GM12878 (cell line): ENCODE measurements at places on chromosomes 2 and 18. TPM values are rescaled to one million over a fixed set of nuclear protein-coding genes. Genes with fewer than 3 reads are reported as not detected.

SLC4A5 gene
- 2.3 and 4.4 TPM in 2 replicates for total RNA-seq

- no peak for DNase-seq
- no peaks in the 10 kb centered on the region for H3K27me3 ChIP-seq
- H3K4me3 ChIP-seq: no peak overlapping the region
Measured at GRCh38 chr2:134218930-134219658, 34.8 kb upstream of the MGAT5 start.

LOXHD1 gene
- total RNA-seq: not detected in 2 replicates

- no peaks in the 10 kb centered on the region for H3K4me1 ChIP-seq
- H3K27ac ChIP-seq: no peak overlapping the region
- no peak overlapping the region for H3K4me3 ChIP-seq
- H3K27me3 ChIP-seq: no peaks in the 10 kb centered on the region; the same call in 1 of the 2 replicates
- no peak for DNase-seq
Measured at GRCh38 chr2:43034921-43035320, 191.5 kb downstream of the ZFP36L2 start.

DNA sequence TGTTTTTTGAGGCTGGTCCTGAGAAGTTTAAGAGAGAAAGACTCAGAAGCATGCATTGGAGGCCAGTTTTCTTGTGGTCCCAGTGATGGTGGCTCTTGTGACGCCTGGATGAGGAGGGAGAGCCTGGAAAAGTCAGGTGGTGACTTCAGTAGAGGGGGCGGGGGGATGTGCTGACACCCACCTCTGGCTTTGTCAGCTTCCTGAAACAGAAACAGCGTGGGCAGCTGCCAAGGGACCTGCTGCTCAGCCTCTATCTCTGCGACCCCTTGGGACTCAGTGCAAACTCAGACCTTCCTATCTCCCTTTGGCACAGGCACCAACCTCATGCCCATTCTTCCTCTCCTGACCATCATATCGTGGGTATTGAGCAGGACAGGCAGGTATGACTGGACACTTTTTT is 6.4 kb downstream of the TGFBRAP1 start:
- peak overlapping the region; percentile 68 for H3K27ac ChIP-seq
- no peak for DNase-seq
- H3K4me3 ChIP-seq: peak overlapping the region; percentile 7; the same call in 1 of the 2 replicates
- H3K4me1 ChIP-seq: peaks cover 28% of the 10 kb centered on the region

DNA sequence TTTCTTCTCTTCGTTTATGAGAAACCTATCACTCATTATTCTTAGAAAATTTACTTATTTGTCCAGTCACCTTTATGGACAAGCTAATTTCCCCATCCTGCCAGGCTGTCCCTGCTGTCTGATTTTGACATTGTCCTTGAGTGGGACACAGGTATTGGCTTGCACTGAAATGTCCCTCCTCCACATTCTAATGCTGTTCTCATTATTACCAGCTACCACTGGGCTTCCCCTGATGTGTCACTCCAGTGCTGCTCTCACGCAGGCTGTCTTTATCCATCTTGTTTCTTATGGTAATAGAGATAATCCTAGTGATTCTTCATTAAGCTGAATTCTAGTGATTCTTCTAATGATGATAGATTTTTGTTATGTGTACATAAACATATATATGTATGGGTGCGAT is 48.1 kb upstream of the RBMS1 start:
- H3K36me3 ChIP-seq: no peaks in the 10 kb centered on the region
- DNase-seq: no peak
- H3K4me3 ChIP-seq: no peak overlapping the region
- H3K27ac ChIP-seq: no peak overlapping the region
- no peaks in the 10 kb centered on the region for H3K27me3 ChIP-seq
- no peaks in the 10 kb centered on the region for H3K4me1 ChIP-seq

- DNase-seq: no peak
- H3K27me3 ChIP-seq: no peaks in the 10 kb centered on the region
- H3K27ac ChIP-seq: no peak overlapping the region
- H3K4me1 ChIP-seq: peaks cover 3% of the 10 kb centered on the region; the same call in 1 of the 2 replicates
Measured at GRCh38 chr2:238027591-238028415, 33.0 kb upstream of the SCLY start.

DNA sequence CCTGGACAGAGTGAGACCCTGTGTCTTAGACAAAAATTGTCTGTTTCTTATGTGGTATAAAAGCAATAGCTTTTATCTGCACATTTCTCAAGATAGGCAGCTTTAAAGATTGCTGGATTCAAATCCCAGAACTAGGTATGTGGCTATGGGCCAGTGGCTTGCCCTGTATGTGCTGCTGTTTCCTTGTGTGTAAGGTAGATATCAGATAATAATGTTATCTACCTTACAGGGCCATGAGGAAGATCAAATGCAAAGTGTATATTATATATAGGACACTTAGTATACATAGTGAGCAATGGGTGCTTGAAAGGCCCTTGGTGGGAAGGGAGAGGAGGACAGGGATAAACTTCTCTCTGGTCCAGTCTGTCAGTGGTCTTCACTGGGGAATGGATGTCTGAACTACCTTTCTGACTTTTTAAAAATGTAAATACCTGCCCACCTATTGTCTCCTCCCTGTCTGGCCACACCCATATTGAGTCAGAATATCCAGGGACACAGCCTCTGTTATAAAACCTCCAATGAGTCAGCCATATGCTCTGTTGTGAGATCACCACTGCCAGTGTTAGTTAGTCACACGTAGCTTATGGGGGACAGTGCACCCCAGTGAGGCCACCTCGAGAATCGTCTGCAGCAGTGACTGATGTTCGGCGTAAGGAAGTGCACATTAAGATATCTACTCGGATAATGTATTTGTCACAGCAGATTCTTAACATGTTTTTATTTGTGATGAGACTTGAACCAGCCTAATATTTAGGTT is 383.4 kb downstream of the PTPRM start:
- no peak overlapping the region for H3K4me3 ChIP-seq
- H3K36me3 ChIP-seq: no peaks in the 10 kb centered on the region
- no peaks in the 10 kb centered on the region for H3K27me3 ChIP-seq
- no peak overlapping the region for H3K27ac ChIP-seq

LINC00305 gene
- not detected in 2 replicates for total RNA-seq

- H3K27me3 ChIP-seq: no peaks in the 10 kb centered on the region
- peak overlapping the region; percentile 77 for H3K4me3 ChIP-seq
- H3K27ac ChIP-seq: peak overlapping the region; percentile 89
- peaks cover 15% of the 10 kb centered on the region for H3K4me1 ChIP-seq
- no peak for DNase-seq
Measured at GRCh38 chr2:20349513-20349921, 1.1 kb downstream of the PUM2 start.

DUSP19 gene
- total RNA-seq: 0.51 and 0.80 TPM in 2 replicates

GRCh38 chr2:237205043-237205541 is 119.4 kb downstream of the COPS8 start:
- H3K4me3 ChIP-seq: no peak overlapping the region
- H3K4me1 ChIP-seq: no peaks in the 10 kb centered on the region
- no peaks in the 10 kb centered on the region for H3K27me3 ChIP-seq
- DNase-seq: no peak

DNA sequence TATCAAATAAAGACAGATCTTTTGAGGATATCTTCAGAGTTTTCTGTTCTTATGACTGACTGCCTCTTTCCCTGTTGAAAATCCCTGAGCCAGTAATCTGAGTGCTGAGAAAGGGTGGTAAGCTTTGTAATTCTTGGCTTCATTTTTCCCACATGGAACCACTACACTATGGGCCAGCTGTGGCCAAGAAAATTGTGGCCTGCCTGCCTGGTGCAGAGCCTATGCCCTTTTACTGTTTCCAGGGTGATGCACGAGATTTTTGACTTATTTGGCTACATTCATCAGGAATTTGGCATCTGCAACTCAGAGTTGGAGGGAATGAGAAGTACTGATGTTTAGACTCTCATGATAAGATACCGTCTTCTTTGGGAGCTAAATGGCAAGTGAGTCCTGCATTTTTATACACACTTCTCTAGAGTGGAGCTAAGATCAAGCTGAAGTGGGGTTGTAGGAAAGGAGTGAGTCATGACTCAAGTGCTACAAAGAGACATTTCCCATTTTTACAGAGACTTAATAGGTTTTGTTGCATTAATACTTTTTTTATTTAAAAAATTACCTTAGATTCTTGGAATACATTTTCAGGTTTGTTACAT is 328.2 kb upstream of the CDH7 start:
- no peak overlapping the region for H3K27ac ChIP-seq
- H3K4me1 ChIP-seq: no peaks in the 10 kb centered on the region
- DNase-seq: no peak
- H3K4me3 ChIP-seq: no peak overlapping the region
- H3K27me3 ChIP-seq: no peaks in the 10 kb centered on the region

POMC gene
- 6.2 and 6.8 TPM in 2 replicates for total RNA-seq

OTOS gene
- not detected in 2 replicates for total RNA-seq

PRSS56 gene
- not detected in 2 replicates for total RNA-seq

DNA sequence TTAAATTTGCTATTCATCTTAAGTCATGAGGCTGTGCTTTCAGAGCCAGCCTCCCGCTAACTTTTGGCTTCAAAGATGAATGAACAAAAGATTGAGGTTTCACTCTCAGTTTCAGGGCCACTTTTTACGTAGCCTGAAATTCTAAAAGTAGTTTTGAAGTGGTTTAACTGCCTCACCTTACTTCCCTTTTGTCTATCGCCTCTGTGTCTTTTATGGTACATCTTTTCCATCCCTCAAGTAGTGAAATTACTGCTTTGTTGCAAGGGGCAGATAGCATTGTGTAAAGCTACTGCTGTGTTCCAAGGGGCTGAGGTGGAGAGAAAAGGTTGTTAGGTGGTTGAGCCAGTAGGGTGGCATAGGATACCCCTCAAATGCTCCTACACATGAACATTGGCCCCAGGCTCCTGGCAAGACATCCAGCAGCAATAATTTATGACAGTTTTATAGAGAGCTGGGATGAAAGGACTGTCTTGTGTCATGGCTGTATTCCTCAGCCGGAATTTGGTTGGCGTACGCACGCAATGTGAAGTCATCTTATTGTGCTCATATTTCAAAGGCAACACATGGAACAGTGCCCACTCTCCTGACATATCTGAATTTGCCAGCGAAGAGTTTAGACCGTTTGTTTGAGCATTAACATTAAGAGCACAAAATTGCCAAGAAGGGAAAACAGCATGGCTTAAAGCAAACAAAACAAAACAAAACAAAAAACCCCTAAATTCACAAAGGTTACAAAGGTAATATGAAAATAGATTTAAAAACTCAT is 32.2 kb downstream of the QPCT start:
- peaks cover 24% of the 10 kb centered on the region for H3K4me1 ChIP-seq
- peaks cover 14% of the 10 kb centered on the region; the same call in 1 of the 2 replicates for H3K27me3 ChIP-seq
- H3K27ac ChIP-seq: peak overlapping the region; percentile 43; the same call in 1 of the 2 replicates
- H3K36me3 ChIP-seq: no peaks in the 10 kb centered on the region

GRCh38 chr2:31004257-31004656 is 134.0 kb downstream of the GALNT14 start:
- H3K36me3 ChIP-seq: no peaks in the 10 kb centered on the region
- no peak for DNase-seq
- H3K4me1 ChIP-seq: no peaks in the 10 kb centered on the region
- no peak overlapping the region for H3K4me3 ChIP-seq

PSMA8 gene
- total RNA-seq: not detected in 2 replicates

DNA sequence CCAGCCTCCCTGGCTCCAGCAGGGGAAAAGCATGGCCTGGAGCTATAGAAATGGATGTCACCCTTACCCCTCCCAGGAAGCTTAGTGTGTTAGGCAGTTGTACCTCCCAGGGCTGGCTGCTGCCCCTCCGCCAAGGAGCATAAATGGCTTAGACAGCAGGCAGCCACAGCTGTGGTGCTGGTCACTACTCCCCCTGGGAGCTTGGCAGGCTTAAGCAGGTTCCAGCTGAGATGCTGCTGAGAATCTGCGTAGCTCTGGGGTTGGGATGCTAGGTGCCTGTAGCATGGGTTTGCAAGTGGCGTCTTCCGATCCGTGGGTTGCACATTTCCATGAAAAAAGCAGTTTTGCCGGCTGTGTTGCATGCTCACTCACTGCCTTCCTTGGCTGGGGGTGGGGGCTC is 369.7 kb downstream of the CTNNA2 start:
- no peaks in the 10 kb centered on the region for H3K4me1 ChIP-seq
- H3K36me3 ChIP-seq: no peaks in the 10 kb centered on the region
- no peaks in the 10 kb centered on the region for H3K27me3 ChIP-seq
- DNase-seq: no peak
- no peak overlapping the region for H3K4me3 ChIP-seq
- H3K27ac ChIP-seq: no peak overlapping the region

DNA sequence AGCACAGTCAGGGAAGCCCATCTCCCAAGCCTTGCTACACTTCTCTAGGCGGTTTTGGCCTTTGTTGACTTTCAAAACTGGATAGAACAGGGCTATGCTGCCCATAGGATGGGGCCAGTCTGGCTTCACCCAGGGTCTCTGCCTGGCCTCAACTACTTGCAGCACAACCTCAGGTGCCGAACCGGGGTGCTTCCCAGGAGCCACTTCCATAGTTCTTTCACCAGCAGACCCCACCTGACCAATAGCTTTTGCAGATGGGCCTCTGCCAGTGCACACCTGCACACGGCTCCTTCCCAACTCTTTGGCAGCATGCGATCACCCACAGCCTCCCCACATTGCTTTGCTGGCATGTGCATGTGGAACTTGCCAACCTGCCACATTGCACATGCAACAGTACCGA is 331.6 kb downstream of the CPS1 start:
- no peaks in the 10 kb centered on the region for H3K4me1 ChIP-seq
- DNase-seq: no peak
- no peak overlapping the region for H3K4me3 ChIP-seq
- no peak overlapping the region for H3K27ac ChIP-seq
- H3K27me3 ChIP-seq: no peaks in the 10 kb centered on the region

CHRNG gene
- total RNA-seq: not detected in 2 replicates

IL36G gene
- total RNA-seq: not detected in 2 replicates

DNER gene
- not detected in 2 replicates for total RNA-seq

ANKRD30B gene
- total RNA-seq: not detected in 2 replicates

- DNase-seq: no peak
- H3K4me3 ChIP-seq: no peak overlapping the region
- H3K36me3 ChIP-seq: no peaks in the 10 kb centered on the region
- H3K27me3 ChIP-seq: no peaks in the 10 kb centered on the region
- no peaks in the 10 kb centered on the region for H3K4me1 ChIP-seq
Measured at GRCh38 chr2:58922245-58922644, 681.1 kb upstream of the FANCL start.

GRCh38 chr2:30915486-30915885 is 108.2 kb upstream of the CAPN13 start:
- no peak for DNase-seq
- no peaks in the 10 kb centered on the region for H3K4me1 ChIP-seq
- H3K27me3 ChIP-seq: no peaks in the 10 kb centered on the region
- no peaks in the 10 kb centered on the region for H3K36me3 ChIP-seq
- no peak overlapping the region for H3K4me3 ChIP-seq

CRACDL gene
- 0.48 and 0.72 TPM in 2 replicates for total RNA-seq

HDLBP gene
- total RNA-seq: 344 and 348 TPM in 2 replicates

ZNF396 gene
- 0.45 and 0.46 TPM in 2 replicates for total RNA-seq

LAMA3 gene
- total RNA-seq: 4.5 and 5.7 TPM in 2 replicates

MRPL30 gene
- 30.3 and 33.6 TPM in 2 replicates for total RNA-seq

DNA sequence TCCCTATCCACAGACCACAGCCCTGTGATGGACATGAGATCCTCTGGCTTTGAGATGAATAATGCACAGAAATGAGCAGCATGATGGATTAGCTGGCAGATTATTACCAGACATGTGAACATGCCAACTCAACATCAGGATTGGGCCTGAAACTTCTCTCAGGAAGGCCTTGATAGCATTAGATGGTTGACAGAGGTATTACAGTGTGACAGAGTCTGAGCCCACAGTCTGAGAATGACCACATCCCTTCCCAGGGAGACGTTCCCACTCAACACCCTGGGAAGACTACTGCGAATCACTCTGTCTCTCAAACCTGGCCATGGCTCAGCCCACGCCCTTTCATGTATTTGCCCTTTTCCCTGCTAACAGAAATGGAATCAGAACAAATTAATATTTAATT is 66.9 kb downstream of the BCL11A start:
- no peak for DNase-seq
- no peak overlapping the region for H3K4me3 ChIP-seq
- H3K27ac ChIP-seq: peak overlapping the region; percentile 49
- peaks cover 56% of the 10 kb centered on the region for H3K4me1 ChIP-seq
- H3K36me3 ChIP-seq: no peaks in the 10 kb centered on the region

- no peak overlapping the region for H3K27ac ChIP-seq
- H3K4me1 ChIP-seq: no peaks in the 10 kb centered on the region
- no peak for DNase-seq
Measured at GRCh38 chr18:45015788-45016128, 335.1 kb downstream of the SETBP1 start.
